Pancreas (tissue), 10 donors: ENCODE measurements at places on chromosomes 3 and 15. TPM values are rescaled to one million over a fixed set of nuclear protein-coding genes. Genes with fewer than 3 reads are reported as not detected.

The AADAC gene
- 6.2 TPM for total RNA-seq

The CHCHD6 gene
- 6.1 TPM for total RNA-seq

The PLA2G4E gene
- not detected for total RNA-seq

The CSTA gene
- total RNA-seq = 0.72 TPM

The PLA2G4D gene
- total RNA-seq = 0.31 TPM

The IL17RD gene
- 2.2 TPM for total RNA-seq

The DPPA2 gene
- total RNA-seq = not detected

The SLC24A5 gene
- not detected for total RNA-seq

The C3orf49 gene
- total RNA-seq = not detected

The AGBL1 gene
- total RNA-seq = not detected

The SPINK8 gene
- total RNA-seq = not detected

The CHDH gene
- total RNA-seq = 18.5 TPM

The HAPLN3 gene
- total RNA-seq = 0.67 TPM

The TMCO5A gene
- not detected for total RNA-seq

The MYL3 gene
- total RNA-seq = 0.40 TPM

The GLT8D1 gene
- total RNA-seq = 30.1 TPM

The SH3BP5 gene
- 9.4 TPM for total RNA-seq

The ISY1 gene
- total RNA-seq = 15.9 TPM

The CSPG4 gene
- total RNA-seq = 0.51 TPM

The KBTBD8 gene
- 0.78 TPM for total RNA-seq

The SERINC4 gene
- 0.22 TPM for total RNA-seq

The AMIGO3 gene
- total RNA-seq = not detected

The HDC gene
- 0.38 TPM for total RNA-seq

The STX19 gene
- total RNA-seq = 3.4 TPM

The EEF1AKMT4 gene
- total RNA-seq = 5.3 TPM

The WDR5B gene
- total RNA-seq = 2.9 TPM

The GOLGA8B gene
- 106 TPM for total RNA-seq

The UCN2 gene
- total RNA-seq = not detected

The BLM gene
- total RNA-seq = 0.12 TPM

The TMEM44 gene
- total RNA-seq = 3.1 TPM

The GOLGA8G gene
- not detected for total RNA-seq

The NAALADL2 gene
- 9.2 TPM for total RNA-seq

The SERPINI2 gene
- 375 TPM for total RNA-seq

The LRRFIP2 gene
- 17.7 TPM for total RNA-seq

The CCR5 gene
- total RNA-seq = 0.19 TPM

The MESP1 gene
- total RNA-seq = 2.4 TPM

The LARP6 gene
- 9.6 TPM for total RNA-seq

The ADAMTS9 gene
- total RNA-seq = 11.4 TPM

The CPLX3 gene
- not detected for total RNA-seq

The ENTPD3 gene
- total RNA-seq = 7.0 TPM

The SFMBT1 gene
- 12.6 TPM for total RNA-seq

The CPNE9 gene
- not detected for total RNA-seq

The ITIH4 gene
- 45.0 TPM for total RNA-seq

The LINS1 gene
- 7.6 TPM for total RNA-seq

The CDC25A gene
- total RNA-seq = 0.32 TPM
